ENCODE measurements at places on chromosomes 13 and 19.

- DNase-seq, result no peak
Measured at GRCh38 chr13:112509190-112509589, 78.8 kb downstream of the TUBGCP3 start.

DNA sequence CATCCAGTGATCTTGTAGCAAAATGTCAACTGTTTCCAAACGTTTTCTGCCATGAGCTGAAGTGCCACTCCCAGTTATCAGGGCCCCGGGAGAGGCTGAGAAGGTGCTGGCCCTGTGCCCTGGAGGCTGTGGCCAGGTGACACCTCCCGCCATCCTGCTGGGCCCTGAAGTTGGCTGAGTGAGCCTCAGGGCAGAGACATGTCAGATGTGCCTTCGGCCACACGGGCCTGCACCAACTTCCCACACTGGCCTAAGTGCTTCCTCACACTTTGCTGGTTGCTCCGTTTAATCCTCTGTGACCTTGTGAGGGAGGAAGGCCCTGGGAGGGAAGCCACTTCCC lies 4.8 kb downstream of the ADPRHL1 start:
- DNase-seq, result no peak

GRCh38 chr13:36998624-36999041 lies 507 bp downstream of the ALG5 start:
- no peak for DNase-seq

- no peak for DNase-seq
Measured at GRCh38 chr19:49977881-49978280, 16.9 kb upstream of the SIGLEC11 start.

DNA sequence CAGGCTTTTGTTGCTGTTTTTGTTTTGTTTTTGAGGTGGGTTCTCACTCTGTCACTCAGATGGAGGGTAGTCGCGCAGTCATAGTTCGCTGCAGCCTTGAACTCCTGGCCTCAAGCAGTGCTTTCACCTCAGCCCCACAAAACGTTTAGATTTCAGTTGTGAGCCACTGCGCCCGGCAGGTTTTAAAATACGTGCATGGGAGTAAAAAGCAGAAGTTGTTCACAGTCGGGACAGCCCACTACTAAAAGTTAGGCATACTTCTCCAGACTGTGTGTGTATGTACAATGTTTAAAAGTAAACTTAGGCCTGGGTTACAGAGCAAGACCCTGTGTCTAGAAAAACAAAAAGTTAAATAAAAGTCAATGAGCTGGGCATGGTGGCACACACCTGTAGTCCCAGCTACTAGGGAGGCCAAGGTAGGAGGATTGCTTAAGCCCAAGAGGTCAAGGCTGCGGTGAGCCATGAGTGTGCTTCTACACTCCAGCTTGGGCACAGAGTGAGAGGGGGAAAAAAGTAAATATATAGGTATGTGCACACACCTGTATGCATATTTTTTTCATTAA lies 6.1 kb downstream of the SAFB start:
- no peak for DNase-seq

DNA sequence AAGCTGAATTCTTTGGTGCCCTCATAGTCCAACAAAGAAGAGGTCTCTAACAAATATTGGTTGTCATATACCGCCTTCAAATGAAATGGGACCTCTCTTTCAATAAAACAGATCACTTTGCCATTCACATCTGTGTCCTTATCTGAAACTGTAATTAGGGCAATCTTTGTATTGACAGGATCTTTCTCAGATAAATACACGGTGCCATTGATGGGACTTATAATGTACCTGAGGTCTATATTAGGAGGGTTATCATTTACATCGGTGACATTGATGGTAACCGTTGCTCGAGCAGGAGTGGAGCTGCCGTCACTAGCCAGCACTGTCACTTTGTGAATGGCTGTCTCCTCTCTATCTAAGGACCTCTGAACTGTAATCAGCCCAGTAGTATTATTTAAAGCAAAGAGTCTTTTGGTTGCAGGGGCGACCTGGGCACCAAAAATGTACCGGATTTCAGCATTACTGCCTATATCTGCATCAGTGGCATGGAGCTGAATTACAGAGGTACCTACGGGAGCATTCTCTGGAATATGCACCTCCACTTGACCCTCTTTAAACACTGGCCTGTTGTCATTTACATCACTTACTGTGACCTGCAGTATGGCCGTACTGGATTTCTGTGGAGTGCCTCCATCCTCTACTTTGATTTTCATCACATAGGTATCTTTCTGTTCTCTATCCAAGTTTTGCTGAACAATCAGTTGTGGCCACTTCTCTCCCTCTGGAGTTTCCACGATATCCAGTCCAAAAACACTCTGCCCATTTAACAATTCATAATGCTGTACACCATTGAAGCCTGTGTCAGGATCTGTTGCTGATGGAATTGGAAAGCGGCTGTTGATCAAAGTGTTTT lies 2.8 kb downstream of the PCDH9 start:
- DNase-seq, result no peak

- no peak for DNase-seq
Measured at GRCh38 chr19:39942366-39942730, 7.9 kb upstream of the FCGBP start.

DNA sequence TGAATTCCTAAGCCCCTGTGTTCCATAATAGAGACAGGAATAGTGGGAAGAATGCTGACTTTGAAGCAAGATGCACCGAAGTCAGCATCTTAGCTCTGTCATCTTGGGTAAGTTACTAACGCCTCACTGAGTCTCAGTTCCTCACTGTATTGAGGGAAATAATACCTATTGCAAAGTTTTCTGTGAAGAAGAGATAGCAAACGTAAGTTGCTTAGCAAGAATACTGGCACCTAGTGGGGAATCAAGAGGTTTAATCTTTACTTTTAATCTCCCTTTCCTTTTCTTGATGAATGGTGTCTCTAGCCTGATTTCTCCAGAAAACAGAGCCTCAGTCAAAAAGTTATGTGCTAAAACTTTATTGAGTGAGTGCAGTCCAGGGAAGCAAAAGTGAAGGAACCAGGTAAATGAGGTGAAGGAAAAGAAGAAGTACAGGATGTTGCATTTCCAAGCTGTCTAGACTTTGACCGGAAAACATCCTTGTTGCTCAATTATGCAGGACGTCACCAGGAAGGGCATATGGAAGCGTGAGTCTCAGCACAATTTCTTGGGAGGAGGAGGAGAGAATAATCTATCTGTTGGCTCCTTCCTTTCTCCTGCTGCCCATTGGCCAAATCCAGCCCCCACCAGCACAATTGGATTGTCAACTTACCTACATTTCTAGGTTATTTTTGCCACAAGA lies 210.0 kb downstream of the B3GLCT start:
- DNase-seq, result no peak

GRCh38 chr13:100522618-100523309 lies 65.8 kb downstream of the GGACT start:
- no peak for DNase-seq

- no peak for DNase-seq
Measured at GRCh38 chr19:16676101-16676798, 15.3 kb downstream of the TMEM38A start.

GRCh38 chr13:25095851-25096453 lies at the start of gene PABPC3:
Gene PABPC3 (plus strand): TSS chr13:25096136. CDS start chr13:25096199, 63 bp downstream.
- no peak for DNase-seq

DNA sequence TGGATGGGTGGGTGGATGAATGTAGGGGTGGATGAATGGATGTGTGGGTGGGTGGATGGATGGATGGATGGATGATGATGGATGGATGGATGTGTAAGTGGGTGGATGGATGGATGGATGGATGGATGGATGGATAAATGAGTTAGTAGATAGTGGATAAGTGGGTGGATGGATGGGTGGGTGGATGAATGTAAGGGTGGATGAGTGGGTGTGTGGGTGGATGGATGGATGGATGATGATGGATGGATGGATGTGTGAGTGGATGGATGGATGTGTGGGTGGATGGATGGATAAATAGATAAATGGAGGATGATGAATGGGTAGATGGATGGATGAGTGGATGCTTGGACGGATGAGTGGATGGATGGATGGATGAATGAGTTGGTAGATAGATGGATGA lies 3.2 kb downstream of the MCF2L start:
- no peak for DNase-seq

DNA sequence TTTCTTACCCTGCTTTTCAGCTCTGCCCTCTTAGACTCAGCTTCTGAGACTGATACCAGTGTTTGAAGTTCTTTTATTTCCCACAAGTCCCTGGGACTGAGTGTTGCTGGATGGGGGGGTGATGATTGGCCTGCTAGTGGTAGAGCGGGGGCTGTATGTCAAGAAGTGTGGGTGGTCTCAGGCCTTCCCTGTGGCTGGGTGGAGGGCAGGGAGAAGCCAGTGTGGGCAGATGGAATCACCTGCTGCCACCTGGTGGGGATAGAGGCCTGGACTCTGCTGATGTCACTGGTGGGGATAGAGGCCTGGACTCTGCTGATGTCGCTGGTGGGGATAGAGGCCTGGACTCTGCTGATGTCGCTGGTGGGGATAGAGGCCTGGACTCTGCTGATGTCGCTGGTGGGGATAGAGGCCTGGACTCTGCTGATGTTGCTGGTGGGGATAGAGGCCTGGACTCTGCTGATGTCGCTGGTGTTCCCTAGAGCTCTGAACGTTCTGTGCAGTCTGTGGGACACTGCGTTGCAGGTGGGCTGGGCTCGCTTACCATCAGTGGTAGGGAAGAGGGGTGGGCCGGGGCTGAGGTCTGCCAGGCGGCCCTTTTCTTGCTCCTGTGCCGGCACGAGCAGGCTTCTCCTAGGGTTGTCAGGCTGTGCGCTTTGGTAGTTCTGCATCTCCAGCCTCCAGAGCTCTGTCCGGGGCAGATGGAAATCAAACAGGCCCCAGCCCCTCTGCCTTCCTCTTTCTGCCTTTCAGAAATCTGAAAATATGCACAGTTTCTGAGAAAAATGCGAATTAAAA lies 101.3 kb downstream of the ARHGEF7 start:
- peak; percentile 40 for DNase-seq

- DNase-seq, result no peak
Measured at GRCh38 chr13:44934724-44935123, 54.5 kb downstream of the NUFIP1 start.

DNA sequence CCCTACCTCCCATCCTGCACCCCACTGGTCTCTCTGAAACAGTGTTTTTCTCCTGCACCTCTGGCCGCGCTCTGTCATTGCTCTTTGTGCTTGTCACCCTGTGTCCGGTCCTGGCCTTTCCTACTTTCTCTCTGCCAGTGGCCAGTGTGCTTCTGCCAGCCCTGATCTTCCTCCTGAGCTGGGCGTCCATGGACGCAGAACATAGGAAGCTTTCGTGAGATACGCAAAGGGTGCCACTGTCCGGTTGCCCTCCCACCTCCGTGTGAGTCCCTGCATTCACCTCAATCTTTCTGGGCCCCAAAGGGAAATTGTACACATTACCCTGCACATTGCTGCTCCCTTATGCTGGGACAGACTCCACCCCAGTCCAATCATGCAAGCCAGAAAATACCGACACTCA lies 105.7 kb upstream of the SOX1 start:
- no peak for DNase-seq

- DNase-seq, result peak; percentile 76
Measured at GRCh38 chr19:10695401-10696398, 5.5 kb upstream of the QTRT1 start.

DNA sequence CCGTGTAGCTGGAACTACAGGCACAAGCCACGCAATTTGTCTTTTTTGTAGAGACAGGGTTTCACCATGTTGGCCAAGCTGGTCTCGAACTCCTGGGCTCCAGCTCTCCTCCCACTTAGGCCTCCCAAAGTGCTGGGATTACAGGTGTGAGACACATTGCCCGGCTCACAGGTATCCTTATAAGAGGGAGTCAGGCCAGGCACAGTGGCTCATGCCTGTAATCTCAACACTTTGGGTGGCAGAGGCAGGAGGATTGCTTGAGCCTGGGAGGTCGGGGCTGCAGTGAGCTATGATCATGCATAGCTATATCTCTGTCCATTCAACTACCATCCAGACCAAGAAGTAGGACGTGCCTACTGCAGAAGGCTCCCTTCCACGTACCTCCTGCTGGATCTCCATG lies 10.2 kb upstream of the IGLON5 start:
- no peak for DNase-seq

GRCh38 chr19:37654629-37655300 lies 500 bp downstream of the ZFP30 start:
- DNase-seq, result peak; percentile 35

DNA sequence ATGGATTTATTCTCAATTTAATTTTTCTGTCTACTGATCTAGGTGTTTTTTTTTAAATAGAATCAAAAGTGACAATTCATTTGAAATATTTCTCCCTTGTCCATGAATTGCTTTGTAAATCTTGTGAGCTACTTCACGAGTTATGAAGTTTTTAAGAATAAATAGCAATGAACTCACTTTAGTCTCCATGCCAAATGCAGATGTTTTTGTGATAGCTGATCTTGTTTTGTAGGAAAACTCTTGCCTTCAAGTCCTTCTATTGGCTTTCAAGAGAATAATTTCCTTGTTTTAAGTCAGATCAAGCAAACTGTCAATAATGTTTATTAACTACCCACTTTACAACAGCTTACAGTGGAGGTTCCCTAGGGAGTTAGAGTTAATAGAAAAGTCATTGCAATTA lies 99.8 kb downstream of the ITGBL1 start:
- DNase-seq, result no peak

DNA sequence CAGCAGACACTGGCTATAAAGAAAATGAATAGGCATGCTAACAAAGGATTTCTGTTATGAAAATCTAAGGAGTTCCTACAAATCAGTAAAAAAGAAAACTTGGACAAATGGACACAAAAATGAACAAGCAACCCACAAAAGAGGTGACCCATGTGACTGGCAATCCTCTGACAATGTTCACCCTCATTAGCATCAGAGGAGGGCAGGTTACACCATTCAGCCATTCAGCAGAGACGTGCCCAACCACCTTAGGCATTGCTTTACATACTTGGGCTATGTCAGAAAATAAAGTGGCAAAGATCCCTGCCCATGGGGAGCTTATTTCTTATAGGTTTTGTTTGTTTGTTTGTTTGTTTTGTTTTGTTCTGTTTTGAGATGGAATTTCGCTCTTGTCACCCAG lies 46.0 kb downstream of the TNFRSF19 start:
- DNase-seq, result no peak

GRCh38 chr13:50167224-50167947 lies 152.1 kb downstream of the KCNRG start:
- no peak for DNase-seq

DNA sequence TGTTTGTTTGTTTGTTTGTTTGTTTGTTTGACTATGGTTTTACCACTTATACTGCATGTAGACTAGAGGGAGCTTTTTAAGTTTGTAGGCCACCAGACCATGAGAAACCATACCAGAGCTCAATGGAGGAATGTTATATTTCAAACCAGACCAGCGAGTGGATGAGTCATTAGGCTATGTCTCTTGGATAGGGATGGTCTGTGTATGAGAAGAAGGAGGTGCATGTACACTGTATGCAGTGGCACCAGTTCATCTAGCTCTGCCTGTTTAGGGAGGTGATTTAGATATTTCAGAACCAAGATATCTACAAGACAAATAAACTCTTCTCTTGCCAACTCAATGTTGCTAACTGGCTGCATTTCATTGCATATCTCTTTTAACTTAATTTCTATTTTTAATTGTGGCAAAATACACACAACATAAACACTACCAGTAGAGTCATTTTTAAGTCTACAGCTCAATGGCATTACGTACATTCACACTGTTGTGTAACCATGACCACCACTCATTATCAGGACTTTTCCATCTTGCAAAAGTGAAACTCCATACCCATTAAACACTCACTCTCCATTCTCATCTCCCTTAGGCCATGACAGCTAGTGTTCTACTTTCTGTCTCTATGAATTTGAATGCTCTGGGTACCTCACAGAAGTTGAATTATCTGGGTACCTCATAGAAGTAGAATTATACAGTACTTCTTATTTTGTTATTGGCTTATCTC lies 29.2 kb downstream of the SYDE1 start:
- DNase-seq, result no peak

GRCh38 chr13:109985871-109986450 lies 199.6 kb upstream of the IRS2 start:
- peak; percentile 45 for DNase-seq

- DNase-seq, result no peak
Measured at GRCh38 chr13:95418946-95419345, 117.7 kb upstream of the ABCC4 start.
